ENCODE measurements at places on chromosomes 13 and 19. TPM values are rescaled to one million over a fixed set of nuclear protein-coding genes. Genes with fewer than 3 reads are reported as not detected.

The RINL gene
- total RNA-seq, result 3.3 TPM

The ZNF763 gene
- total RNA-seq, result 6.1 TPM

The IRS2 gene
- 6.5 TPM for total RNA-seq

The GTF3A gene
- 67.8 TPM for total RNA-seq

The KLK8 gene
- not detected for total RNA-seq

The RAX2 gene
- total RNA-seq, result not detected

The LMTK3 gene
- total RNA-seq, result 0.42 TPM

The MIR17HG gene
- total RNA-seq, result 9.0 TPM

The KLK5 gene
- not detected for total RNA-seq

The ONECUT3 gene
- total RNA-seq, result not detected

The GPI gene
- total RNA-seq, result 67.7 TPM

The LGALS14 gene
- not detected for total RNA-seq

The ELAVL1 gene
- total RNA-seq, result 41.1 TPM

The ITGBL1 gene
- 8.5 TPM for total RNA-seq

The HIPK4 gene
- not detected for total RNA-seq

The TMPRSS9 gene
- 0.11 TPM for total RNA-seq

The LRRC4B gene
- total RNA-seq, result 12.8 TPM

The KLK14 gene
- not detected for total RNA-seq

The UNC13A gene
- 0.48 TPM for total RNA-seq

The ZNF260 gene
- 52.5 TPM for total RNA-seq

The SIGLEC5 gene
- total RNA-seq, result 0.32 TPM

The ARHGAP35 gene
- 33.0 TPM for total RNA-seq

The SHFL gene
- 15.5 TPM for total RNA-seq

The SPPL2B gene
- 26.9 TPM for total RNA-seq

The TYK2 gene
- 55.5 TPM for total RNA-seq

The ENOX1 gene
- total RNA-seq, result 17.6 TPM

The CDK8 gene
- 34.0 TPM for total RNA-seq

The LAIR2 gene
- not detected for total RNA-seq

The ZNF528 gene
- 46.7 TPM for total RNA-seq

Data from urinary bladder (tissue), 4 donors.